ENCODE measurements at places on chromosomes 6 and 20.

GRCh38 chr20:36786663-36787062, 13.1 kb upstream of the DSN1 start:
- no peak for DNase-seq

- no peak for DNase-seq
Measured at GRCh38 chr6:54981647-54982046, 135.1 kb downstream of the FAM83B start.

GRCh38 chr6:1792989-1793388, 183.3 kb downstream of the FOXC1 start:
- DNase-seq = no peak

DNA sequence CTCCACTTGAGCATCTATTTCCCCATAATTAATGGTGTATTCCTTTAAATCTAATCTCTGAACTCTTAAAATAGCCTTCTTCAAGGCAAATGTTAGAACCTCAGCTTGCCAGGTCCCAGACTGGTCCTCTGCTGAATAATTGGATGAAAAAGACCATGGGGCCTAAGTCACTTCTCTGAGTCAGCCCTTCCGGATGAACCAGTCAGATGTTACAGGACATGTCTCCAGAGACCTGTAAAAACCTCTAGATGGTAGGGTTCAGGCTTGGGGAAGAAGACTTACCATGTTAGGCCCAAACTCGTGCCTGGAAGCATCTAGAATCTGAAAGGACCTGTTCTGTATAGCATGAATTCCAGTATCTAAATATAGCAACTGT, 97.3 kb downstream of the CDKAL1 start:
- no peak for DNase-seq

Data from left cardiac atrium (tissue), 4 donors.